ENCODE measurements at places on chromosomes 12 and 14. TPM values are rescaled to one million over a fixed set of nuclear protein-coding genes. Genes with fewer than 3 reads are reported as not detected.

Gene INSM2
- total RNA-seq = not detected

GRCh38 chr14:31895206-31895605, 181.9 kb upstream of the ARHGAP5 start:
- no peak for DNase-seq

GRCh38 chr14:65749287-65749686, 336.8 kb downstream of the FUT8 start:
- DNase-seq = no peak

DNA sequence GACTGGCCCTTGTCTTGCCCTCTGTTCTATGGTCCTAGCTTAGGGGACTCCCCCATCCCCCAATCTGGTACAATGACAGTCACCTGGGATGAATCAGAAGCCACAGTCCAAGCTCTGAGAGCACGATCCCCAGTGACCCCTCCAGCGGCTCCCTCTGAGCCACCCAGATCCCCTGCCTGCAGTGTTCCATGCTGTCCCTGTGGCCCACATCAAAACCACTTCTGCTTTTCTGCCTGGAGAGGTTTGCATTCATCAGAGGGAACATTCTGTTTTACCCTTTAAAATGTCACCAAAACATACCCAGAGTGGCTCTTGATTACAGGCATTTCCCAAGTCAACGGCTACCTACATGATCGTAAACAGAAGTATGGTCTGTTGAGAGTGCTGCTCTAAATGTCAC, 47.5 kb downstream of the NOS1 start:
- no peak for DNase-seq

Gene GLT8D2
- total RNA-seq = 6.1 TPM

- DNase-seq = no peak
These were observed 230.2 kb downstream of the EPS8 start for GRCh38 chr12:15558915-15559528.

DNA sequence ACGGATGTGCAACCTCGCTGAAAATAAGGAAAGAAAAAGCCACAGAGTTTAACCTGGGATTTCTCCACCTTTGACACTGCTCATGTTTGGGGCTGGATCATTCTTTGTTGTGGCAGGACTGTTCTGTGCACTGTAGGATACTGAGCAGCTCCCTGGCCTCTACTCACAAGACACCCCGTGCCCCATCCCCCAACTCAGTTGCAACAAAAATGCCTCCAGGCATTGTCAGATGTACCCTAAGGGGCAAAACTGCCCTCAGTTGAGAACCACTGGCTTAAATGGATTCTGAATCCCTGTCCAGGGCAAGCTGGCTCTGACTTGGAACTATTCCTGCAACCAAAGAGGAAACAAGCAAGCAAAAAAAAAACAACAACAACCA, 2.1 kb downstream of the GLTP start:
- no peak for DNase-seq

- no peak for DNase-seq
These were observed 48.7 kb upstream of the WSCD2 start for GRCh38 chr12:108080363-108080762.
